ENCODE measurements at places on chromosomes 2 and 18.

DNA sequence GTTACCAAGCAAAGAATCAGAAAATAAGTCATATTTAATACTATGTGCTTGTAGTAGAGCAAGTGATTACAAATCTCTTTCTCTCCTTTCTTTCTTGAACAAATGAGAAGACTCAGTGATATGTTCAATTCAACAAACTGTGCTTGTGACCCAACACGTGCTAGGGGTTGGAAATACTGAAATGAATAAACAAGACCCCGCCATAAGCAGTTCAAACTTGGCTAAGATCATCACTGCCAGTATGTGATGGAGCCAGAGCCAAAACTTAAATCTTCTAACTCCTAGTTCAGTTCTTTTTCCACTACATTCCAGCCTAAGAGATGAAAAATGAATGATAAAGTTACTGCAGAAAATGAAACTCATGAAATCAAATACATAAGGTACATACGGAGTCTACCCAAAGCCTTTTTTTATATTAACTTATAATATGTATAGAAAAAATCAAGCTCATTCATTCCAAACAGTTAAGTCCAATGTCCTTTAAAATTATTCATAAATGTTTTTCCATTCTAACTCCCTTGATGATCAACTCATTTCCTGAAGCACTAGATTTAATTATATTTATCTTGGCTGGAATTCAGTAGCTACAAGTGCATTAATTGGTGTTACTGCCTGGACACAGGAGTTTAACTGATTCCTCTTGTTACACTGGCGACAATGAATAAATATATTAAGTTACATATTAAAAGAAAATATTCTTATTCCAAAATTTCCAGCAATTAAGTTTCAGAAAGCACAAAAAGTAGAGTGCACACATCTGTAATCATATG, 36.0 kb downstream of the GALNT3 start:
- DNase-seq, result no peak

DNA sequence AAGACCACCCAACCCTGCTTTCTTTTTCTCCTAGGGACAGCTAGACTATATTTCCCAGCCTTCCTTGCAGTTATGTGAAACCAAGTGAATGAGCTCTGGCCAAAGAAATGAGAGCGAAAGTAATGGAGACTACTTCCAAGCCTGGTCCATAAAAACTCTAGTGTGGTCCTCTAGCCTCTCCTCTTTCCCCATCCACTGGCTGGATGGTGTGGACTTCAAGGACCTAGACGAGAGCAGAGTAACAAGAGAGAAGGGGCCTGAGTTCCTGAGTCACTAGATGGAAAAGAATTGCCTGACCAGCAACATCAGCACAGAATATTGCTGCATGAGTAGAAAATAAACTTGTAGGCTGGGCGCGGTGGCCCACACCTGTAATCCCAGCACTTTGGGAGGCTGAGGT, 2.9 kb upstream of the TMSB10 start:
- no peak for DNase-seq

- DNase-seq, result no peak
Measured at GRCh38 chr2:17311771-17312511, 206.3 kb downstream of the RAD51AP2 start.

DNA sequence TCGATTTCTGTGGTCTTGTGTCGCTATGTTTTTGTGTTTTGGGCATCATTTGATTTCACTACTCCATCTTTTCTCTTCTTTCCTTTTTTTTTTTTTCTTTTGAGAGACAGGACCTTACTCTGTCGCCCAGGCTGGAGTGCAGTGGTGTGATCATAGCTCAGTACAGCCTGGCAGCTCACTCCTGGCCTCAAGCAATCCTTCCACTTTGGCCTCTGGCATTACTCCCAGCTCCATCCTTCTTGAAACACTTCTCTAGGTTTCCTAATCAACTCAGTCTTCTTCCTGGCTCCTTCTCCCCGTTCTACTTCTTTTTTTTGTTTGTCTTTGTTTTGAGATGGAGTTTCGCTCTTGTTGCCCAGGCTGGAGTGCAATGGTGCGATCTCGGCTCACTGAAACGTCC, 26.5 kb downstream of the TCF23 start:
- no peak for DNase-seq

DNA sequence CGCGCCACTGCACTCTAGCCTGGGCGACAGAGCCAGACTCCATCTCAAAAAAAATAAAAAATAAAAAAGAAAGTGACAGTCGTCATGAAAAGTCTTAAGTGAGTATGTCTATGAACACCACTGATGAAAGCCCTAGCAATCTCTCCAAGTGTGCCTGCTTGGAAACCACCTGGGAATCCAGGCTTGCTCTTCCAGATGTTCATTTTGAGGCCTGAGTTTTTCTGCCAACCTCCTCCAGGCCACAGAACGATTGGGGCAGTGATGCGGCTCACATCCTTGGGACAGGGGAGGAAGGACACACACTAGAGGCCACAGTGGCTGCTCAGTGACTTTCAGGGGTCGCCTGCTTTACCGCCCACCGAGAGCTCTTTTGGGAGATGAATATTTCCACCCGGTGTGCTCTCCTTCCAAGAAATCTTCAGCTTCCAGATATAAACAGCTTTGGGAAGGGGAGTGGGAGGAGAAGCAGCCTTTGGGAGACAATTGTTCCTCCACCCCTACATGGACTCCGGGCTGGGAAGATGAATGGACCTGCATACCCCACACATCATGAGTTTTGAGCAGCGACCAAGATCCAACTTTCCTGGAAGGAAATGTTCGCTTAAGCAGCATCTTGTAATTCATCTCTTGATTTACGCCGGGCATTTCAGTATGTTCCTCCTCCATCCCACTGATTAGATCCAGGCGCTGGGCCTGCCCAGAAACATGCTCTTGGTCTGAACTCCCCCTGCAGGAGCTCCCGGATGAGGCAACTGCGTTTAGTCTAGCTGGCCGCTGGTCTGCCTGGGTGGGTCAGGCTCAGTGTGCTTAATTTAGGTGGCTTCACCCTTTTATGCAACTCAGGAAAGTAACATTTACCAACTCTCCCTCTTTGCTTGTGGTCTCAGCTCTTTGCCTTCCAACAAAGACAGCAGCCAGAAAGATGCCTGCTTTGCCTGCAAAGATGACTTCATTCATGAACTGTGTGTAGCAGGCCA, 6.2 kb upstream of the ARMC9 start:
- peak; percentile 89 for DNase-seq

- no peak for DNase-seq
Measured at GRCh38 chr2:120908314-120908975, 172.8 kb downstream of the GLI2 start.

DNA sequence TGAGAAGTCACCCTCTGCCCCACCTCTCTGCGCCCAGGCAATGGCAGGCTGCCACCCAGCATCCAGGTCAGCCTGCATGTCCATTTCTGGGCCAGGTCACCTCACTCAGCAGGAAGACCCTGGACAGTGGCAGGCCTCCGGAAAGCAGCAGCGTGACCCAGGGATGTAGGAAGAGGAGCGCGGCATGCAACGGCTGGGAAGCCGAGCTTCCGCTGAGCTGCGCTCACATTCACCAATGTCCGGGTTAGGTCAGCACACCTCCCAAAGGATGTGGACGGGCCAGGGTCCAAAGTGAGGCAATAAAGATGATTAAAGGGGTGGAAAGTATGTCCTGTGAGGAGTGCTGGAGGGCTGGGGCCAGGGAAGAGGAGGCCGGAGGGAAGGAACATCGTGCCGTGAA, 174.5 kb downstream of the CTIF start:
- peak; percentile 88 for DNase-seq

DNA sequence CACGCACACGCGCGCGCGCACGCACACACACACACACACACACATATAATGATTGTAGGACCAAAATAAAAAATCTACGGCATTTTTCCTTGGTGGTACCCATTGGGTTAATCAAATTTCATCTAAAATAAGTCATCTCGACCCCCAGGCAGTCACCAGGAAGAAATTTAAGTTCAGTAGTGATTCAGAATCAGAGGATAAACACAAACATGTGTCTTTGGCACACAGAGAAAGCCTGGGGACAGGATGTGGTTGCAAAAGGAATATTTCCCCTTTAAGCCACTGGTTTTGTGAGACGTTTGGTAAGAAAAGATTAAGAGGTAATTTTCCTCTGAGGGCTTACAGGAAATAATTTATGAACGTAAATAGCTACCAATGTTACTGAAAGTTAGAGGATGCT, 171.6 kb upstream of the PIEZO2 start:
- DNase-seq, result no peak

DNA sequence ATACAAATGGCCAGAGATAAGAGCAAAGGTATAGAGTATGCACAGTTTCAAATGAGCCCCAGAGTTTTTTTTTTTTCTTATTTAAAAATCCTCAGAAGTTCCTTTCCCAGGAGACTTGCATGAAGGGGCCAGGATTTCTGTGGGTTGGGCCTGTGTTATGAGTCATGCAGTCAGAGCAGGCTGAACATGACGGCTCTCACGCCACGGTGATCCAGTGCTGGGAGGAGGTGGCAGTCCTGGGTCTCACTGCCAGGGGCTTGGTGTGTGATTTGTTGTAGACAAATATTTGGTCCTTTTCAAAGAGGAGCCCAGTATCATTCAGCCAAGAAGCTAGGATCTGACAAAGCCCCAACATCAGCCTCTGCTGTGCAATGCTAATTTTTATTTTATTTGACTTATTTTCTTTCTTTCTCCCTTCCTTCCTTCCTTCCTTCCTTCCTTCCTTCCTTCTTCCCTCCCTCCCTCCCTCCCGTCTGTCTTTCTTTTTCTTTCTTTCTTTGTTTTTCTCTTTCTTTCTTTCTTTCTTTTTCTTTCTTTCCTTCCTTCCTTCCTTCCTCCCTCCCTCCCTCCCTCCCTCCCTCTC, 10.4 kb upstream of the KCNE4 start:
- peak; percentile 65 for DNase-seq

- no peak for DNase-seq
Measured at GRCh38 chr2:65093211-65093610, 36.7 kb downstream of the RAB1A start.

DNA sequence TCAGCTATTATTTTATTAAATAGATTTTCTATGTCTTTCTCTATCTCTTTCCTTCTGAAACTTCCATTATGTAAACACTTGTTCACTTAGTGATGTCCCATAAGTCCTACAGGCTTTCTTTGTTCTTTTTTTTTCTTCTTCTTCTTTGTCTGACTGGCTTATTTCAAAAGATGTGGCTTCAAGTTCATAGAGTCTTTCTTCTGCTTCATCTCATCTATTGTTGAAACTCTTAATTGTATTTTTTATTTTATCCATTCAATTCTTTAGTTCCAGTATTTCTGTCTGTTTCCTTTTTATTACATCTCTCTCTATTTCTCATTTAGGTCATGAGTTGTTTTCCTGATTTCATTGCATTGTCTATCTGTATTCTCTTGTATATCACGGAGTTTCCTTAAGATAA, 38.5 kb downstream of the BOD1L2 start:
- no peak for DNase-seq

- DNase-seq, result no peak
Measured at GRCh38 chr18:36195427-36196122, 8.3 kb downstream of the MOCOS start.

GRCh38 chr2:190911813-190912212, 31.2 kb downstream of the GLS start:
- no peak for DNase-seq

- DNase-seq, result no peak
Measured at GRCh38 chr2:234669621-234670020, 172.7 kb upstream of the ARL4C start.

DNA sequence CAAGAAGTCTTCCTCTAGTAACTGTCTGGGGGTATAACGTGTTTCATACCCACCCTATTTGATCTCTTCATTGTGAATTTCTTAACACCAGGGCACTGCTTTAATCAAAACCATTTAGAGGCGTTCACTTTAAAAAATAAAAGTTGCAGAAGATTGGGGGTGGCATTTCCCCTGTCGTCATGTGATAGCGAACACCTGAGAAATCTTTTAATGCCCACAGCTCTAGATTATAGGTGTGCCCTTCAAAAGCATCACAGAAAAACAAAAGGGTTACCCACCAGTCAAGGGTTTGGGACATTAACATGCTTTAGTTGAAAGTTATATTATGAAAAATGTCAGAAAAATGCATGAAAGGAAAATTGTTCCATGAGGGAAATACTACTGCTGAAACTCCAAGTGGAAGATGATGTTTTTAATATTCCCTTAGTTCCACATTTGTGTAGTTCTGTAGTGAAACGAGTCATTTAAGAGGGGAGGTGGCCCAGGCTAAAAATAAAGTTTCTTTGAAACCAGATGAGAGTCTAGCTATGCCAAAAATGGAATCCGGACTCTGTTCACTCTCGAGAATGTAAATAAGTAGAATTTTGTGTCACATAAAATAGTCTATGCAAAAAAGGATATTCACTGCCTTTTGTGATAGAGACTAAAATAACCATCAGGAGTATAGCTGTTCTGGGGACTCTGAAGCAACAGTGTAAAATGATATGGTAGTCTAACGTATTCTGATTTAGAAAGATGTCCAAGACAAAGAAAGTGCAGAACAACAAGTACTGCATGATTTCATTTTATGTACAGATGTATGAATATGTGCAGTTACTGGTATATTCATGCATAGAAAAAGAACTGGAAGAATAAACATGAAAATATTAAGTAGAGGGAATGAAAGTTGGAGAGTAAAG, 95.3 kb downstream of the TMEM247 start:
- no peak for DNase-seq

DNA sequence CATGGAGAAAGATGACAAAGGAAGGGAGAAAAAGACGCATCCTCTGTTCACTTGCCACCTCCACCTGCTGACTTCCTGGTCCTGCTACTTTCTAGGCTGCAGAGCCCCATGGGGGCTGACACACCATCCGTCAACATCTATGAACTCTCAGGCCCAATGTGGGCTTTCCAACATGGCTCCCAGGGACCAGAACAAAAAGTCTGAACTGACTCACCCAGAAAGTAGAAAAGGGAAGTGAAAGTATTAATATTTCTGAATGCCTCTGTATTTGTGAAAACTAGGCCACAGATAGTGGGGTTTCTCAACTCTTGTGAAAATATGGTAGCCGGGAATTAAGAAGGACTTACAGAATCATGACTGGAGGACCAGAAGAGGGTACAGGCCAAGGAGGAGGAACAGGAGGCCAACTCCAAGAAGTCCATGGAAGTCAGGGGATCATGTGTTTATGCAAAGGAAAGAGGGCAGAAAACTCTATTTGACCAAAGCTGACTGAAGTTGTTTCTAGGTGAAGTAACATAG, 123.1 kb upstream of the CAB39 start:
- no peak for DNase-seq

GRCh38 chr2:176931588-176932563, 280.7 kb upstream of the HNRNPA3 start:
- DNase-seq, result no peak

GRCh38 chr2:1552611-1553010, 139.3 kb downstream of the TPO start:
- no peak for DNase-seq

DNA sequence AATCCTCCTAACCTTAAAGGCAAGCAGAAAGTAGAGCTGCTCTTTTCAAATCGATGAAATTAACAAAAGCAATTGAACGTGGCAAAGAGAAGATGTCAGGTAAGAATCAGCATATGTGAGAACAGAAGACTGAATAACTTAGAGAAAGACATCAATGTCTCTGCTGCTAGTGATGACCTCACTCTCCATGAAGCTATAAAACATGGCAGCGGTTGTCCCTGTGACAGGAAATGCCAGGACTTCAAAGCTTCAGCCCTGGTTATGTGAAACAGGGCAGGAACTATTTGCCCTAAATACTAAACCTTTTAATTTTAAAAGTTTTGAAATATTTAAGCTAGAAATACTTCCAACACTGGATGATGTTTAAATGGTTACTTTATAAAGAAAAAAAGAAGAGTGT, 383.7 kb downstream of the XIRP2 start:
- DNase-seq, result no peak

All from femur (tissue), 1 donor.